ENCODE measurements at places on chromosomes 16 and 17.

DNA sequence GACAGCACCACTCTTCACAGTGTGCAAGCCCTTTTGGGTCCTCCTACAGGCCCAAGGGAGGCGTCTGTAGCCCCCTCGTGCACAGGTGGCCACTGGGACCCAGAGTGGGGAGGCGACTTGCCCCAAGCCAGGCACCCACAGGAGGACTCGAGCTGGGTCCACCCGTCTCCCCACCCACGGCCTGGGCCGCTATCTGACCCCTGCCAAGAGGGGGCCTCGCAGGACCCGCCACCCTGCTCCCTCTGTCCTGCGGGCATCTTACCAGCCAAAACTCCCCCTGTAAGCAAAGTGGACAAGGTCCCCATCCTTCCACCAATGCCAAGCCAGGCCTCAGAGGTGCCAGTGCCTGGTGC is 31.1 kb downstream of the CNGB1 start:
- DNase-seq: no peak

GRCh38 chr17:47949946-47950345 is 7.7 kb downstream of the PRR15L start:
- DNase-seq: no peak

GRCh38 chr17:42547001-42547461 is 5.7 kb upstream of the HSD17B1 start:
- DNase-seq: no peak

DNA sequence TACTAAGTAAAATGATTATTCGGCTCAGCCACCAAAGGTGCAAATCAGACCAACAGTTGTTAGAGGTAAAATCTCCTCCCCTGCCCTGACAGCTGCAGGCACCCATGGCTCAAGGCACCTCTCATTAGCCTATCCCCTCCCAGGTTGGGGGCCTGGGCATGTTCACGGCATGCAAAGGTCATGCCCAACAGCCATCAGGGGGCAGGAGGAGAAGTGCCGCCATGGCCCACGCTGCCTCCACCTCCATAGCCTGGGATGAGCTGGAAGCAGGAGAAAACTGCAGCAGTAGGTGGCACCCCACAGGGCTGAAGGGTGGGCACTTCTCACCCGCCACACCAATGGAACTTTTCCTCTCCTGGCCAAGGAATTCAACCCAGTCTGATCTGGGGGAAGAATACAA is 146.4 kb upstream of the COX10 start:
- no peak for DNase-seq

GRCh38 chr17:79760197-79760906 is 17.6 kb upstream of the CBX2 start:
- no peak for DNase-seq

DNA sequence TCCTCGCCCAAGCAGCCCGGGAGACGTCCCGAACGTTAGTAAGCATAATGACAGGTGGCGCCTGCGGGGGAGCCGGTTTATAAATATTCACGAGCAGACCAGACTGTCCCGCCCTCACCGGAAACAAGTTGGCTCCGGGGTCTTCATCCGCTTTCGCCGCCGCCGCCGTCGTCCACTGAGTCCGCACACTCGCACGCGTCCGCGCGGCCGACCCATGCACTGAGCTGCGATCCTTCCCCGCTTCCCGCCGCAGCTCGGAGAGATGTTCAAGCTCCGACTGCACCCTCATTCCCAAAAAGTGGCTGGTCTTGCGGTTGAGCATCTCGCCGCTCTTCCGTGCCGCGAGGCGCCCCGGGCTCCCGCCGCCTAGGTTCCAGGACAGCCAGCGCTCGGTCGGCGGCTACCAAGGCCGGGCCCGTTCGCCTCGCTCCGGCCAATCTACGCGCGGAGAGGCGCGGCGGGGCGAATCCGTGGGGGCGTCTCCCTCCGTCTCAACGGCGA is 385 bp downstream of the CFAP119 start:
- peak; percentile 53 for DNase-seq

DNA sequence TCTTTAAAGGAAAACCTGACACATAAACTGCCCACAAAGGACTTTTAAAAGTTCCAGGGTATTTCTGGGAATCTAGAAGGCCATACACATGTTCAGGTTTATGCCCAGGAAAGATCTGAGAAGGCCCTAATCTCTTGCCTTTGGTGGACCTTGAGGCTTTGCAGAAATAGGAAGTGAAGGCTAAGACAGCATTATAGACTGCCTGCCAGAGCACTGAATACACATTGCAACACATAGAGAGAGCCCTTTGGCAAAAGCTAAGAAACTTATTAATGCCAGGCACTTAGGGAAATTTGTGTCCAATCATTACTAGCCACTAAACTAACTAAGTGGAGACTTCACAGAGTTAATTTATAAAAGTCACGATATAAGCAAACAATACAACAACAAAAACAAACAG is 70.4 kb downstream of the MMD start:
- DNase-seq: no peak

- DNase-seq: no peak
Observed at GRCh38 chr17:31556969-31557645, 165.6 kb downstream of the RAB11FIP4 start.

DNA sequence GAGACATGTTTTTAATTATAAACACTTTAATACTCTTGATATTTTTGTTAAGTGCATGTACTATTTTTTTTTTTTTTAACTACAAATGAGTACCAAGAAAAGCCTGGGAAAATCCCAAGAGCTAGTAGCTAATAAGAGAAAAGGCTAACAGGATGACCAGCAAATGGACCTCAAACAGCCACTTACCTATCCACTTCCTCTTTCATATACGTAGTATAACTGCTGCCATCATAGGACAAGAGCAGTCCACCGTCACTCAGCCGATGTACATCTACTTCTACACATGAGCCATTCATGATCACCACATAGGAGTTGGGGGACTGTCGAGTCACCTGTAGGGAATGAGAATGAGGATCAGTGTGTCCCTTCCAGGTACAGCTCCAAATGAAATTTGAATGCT is 128.0 kb upstream of the C17orf78 start:
- DNase-seq: no peak

DNA sequence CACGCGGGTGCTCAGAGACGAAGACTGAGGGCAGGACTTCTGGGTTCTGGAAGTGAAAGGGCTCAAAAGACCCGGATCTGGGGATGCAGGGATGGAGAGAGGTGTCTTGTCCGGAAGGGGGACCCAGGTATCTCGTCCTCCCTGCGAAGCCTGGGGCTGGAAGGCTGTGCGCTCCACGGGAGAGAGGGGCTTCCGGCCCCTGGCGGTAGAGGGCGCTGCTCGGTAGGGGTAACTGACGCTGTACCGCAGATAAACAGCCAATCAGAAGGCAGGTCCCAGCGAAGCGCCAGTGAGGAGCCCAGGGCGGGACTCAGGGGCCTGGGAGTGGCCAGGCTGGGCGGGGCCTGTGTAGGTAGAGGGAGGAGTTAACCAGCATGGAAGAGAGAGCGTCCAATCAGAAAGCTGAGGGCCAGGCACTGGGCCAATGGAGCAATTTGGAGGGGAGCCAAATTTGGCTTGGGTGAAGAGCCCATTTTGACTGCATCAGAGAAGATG is 804 bp downstream of the TGFB1I1 start:
- DNase-seq: peak; percentile 75

DNA sequence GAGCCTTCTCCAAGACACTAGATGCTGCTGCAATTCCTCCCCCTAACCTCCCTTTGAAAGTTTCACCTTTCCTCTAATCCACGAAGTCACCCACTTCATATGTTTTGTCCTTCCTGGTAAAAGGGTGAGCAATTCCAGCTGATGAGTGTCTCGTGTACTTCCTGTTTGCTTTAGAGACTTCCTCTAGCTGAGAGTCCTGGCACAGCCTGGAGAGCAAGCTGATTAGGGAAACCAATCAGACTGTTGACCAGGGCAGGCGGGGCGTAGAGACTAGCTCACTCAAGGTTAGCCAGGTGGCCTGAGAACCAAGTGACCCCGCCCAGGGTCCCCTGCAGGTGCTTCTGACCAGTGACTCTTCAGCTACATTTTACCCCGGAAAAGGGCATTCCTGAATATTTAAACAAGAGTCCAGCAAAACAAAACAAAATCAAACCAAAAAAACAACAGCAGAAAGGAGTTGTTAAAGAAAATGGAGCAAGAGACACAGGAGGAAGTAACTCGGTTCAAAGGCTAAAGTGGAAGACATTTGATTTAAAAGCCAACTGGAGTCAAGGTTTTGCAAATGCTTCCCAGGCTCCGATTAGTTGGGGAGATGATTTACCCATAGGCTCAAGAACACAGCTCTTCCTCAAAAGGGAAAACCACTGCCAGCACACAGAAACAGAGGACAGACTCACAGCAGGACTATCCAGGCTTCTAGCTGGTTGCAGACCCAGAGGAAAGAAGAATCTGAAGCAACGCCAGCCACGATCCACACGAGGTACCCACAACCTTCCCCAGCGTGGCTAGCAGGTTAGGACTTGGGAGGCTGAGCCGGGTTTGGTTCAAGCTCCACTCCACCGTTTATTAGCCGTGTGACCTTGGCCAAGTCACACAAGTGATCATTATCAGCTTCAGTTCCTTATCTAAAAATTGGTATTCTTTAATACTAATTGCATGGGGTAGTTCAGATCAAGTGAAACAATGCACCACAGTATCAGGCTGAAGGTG is 13.4 kb downstream of the HSPB9 start:
- DNase-seq: peak; percentile 60

DNA sequence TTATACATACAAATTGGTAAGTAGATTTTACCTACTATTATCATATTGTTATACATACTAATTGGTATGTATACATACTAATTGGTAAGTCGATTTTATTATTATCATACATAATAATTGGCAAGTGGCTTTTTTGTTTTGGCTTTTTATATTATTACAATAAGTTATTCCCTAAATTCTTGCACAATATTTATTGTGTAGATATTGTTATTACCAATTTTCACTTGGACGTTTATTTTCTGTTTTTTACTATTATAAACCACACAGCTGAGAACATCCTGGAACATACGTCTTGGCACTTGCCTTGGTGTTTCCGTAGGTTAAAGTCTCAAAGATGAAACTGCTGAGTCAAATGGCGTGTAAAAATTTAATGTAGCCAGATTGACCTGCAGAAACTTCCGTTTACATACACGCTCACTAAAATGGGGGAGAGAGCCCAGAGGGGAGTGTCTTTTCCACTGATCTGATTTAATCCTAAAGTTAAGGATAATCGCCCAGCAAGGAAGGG is 18.9 kb downstream of the GNGT2 start:
- DNase-seq: no peak

DNA sequence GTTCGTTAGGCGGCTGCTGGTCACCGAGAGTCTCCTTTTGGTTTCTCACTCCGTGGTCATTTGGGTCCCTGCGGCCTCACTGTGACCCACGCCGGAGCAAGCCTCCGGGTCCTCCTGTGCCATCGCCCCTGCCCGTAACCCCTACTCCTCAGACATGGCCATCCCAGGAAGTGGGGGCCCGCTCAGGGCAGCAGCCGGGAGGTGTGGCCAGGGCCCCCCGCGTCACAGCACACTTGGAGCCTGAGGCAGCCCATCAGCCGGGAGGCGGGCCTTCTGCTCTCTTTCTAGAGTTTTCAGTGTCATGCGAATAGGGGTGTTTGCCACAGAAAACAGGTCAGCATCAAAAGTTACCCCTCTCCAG is 7.9 kb upstream of the WFIKKN1 start:
- DNase-seq: no peak

DNA sequence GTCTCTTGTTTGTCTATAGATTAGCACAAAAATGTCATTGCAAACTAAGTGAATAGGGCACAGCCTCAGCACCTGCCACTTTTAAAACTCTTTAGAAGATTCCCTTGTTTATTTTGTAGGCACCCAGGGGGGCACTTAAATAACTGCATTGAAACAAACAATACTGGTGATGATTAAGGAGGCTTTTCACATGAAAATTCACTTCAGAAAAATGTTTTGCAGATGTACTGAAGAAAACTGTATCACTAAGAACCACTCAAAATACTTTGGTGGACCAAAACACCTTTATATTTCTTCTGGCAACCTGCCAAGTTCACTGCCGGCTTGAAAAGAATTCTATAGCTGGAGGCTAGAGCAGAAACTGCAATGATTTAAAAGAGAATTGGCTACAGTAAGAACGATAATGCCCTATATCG is 281.5 kb downstream of the TOX3 start:
- no peak for DNase-seq

DNA sequence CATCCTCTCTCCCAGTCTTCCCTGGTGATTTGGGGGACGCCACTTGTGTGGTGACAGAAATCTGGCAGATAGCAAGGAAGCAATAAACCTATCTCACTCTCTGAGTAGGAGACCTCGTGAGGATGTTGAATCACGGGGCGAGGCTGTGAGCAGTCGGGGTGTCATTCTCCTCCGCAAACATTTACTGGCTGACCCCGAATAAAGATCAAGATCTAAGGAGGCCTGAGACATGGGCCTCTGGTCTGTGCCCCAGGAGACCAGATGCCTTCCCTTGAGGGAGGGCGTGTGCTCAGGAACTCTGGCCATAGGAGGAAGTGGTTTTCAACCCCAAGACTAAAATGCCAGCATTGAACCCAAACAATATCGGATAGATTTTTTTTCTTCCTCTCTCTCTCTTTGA is 53.1 kb downstream of the FOXL1 start:
- no peak for DNase-seq

DNA sequence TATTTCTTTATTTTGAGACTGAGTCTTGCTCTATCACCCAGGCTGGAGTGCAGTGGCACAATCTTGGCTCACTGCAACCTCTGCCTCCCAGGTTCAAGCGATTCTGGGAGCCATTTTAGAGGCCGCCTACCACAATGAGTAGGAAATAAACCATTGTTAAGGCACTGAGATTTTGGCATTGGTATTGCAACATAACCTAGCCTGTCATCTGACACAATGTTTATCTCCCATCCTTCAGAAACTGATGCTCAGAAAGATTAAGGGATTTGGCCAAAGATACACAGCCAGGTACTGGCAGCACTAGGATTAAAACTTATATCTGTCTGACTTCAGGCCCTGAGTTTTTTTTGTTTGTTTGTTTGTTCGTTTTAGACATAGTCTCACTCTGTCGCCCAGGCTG is 8.0 kb upstream of the COPS3 start:
- DNase-seq: no peak

GRCh38 chr16:11045846-11046245 is 101.5 kb downstream of the CLEC16A start:
- DNase-seq: no peak

- DNase-seq: no peak
Observed at GRCh38 chr17:56549501-56549900, 44.0 kb upstream of the NOG start.

Measured in Caco-2 (cell line).